ENCODE measurements at places on chromosomes 3 and 15.

DNA sequence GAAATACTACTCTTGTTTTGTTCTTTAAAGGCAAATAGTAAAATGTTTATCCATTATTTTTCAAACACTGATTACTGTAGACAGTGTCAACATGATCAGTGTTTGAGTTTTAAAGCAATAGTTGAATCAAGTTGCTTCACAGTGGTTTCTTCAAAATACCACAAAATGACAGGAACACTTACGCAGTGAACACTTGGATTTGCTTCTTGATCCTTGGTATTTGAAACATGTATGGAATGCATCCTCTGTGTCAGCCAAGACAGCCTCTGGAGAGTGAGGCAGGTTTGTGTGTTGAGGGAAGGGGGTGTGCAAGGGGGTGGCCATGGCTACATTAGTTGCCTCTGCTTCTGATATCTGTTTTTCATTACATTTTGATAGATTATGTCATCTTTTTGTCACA is 413.0 kb downstream of the RBMS3 start:
- no peak for DNase-seq

- no peak for DNase-seq
Observed at GRCh38 chr15:79352206-79352605, 41.3 kb downstream of the TMED3 start.

DNA sequence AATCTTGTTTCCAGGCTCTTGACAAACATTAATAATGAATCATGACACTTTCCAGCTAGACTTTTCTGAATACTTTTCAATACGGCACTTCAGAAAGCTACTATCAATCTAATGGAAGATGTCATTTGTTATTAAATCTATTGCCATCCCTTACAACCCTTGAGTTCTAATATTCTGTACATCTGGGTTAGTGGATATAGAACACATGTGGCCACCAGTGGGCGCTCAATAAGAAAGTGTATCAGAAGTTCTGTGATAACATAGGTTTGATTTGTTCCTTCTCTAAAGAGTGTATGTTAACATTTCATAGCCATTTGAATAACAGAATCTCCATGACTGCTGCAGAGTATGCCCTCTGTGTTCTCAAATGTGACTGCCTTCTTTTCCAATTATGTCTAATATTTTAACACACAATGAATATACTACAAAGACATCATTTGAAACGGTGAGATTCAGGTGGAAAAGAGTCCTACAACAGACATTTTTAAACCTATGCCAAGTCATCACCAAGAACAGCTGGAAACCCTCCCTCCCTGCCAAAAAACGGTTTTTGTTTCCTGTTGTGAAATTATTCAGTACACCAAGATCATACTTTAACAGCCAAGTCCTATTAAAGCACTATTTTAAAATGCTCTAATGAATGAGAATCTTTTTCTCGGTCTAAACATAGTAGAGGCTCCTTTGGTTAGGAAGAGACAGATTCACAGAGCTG is 22.2 kb downstream of the ALDH1A2 start:
- peak; percentile 20 for DNase-seq

DNA sequence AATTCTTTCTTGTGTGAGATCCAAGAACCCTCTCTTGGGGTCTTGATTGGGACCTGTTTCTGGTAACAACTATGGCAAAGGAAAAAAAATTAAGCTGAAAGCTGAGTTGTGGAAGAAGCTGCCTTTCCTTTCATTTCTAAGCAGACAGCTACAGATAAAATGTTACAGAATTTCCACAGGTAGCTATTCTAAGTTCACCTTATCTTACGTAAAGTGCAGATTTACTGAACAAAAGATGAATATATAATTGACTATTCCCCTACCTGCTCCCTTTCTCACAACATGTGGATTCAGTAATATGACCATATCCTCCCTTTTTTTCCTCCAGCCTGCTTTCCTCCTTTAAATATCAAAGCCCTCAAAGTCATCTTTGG is 36.6 kb downstream of the CLEC3B start:
- no peak for DNase-seq

DNA sequence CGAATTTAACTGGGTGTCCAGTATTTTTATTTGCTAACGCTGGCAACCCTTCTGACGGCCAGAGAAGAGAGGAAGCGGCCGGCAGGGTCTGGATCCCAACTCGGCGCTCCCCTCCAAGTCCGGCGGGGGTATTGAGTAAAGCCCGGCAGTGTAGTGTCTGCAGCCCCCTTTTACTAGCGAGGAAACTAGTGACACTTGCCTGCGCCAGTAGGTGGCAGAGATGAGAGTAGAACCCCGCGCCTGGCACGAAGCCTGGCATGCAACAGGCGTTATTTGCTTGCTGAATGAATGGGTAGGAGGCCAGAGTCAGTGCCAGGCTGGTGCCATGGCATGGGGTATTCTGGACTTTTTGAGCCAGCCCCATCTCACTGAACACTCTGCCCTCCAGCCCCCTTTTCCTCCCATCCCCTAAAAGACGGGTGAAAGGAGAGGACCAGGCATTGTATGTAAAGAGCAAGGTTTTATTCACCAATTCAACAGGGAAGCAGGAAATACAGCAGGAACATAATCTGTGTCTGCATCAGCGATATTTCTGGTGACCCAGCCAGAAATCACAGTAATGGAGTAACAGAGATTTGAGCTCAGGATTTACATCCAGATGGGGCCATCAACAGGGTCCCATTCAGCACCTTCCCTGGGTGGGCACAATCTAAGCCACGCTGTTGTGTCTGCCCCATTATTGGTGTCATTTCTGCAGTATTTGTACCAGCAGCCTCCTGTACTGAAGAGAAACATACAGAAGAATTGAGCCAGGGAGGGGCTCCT is 788 bp upstream of the WDR73 start:
- DNase-seq, result peak; percentile 94

GRCh38 chr15:71103102-71103676 is 12.1 kb upstream of the THSD4 start:
- DNase-seq, result no peak

DNA sequence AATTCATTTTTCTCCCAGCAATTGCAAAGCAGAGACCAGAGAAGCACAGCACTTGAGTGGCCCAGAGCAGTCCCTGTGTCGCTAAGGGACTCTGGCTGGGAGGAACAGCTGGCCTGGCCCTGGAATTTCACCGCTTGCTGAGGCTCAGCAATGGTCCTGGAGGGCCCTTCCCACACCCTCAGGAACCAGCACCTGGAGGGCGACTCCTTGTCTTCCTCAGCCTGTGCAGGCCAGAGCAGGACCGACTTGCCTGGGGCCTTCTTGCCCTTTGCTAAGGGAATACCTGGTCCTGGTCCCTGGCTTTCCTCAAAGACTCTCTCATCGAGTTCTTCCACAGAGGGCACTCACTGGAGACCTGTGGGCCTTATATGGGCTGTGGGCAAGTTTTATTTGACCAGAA is 294.6 kb downstream of the RPLP1 start:
- no peak for DNase-seq

GRCh38 chr3:165797551-165797950 is 39.7 kb downstream of the BCHE start:
- DNase-seq, result no peak

DNA sequence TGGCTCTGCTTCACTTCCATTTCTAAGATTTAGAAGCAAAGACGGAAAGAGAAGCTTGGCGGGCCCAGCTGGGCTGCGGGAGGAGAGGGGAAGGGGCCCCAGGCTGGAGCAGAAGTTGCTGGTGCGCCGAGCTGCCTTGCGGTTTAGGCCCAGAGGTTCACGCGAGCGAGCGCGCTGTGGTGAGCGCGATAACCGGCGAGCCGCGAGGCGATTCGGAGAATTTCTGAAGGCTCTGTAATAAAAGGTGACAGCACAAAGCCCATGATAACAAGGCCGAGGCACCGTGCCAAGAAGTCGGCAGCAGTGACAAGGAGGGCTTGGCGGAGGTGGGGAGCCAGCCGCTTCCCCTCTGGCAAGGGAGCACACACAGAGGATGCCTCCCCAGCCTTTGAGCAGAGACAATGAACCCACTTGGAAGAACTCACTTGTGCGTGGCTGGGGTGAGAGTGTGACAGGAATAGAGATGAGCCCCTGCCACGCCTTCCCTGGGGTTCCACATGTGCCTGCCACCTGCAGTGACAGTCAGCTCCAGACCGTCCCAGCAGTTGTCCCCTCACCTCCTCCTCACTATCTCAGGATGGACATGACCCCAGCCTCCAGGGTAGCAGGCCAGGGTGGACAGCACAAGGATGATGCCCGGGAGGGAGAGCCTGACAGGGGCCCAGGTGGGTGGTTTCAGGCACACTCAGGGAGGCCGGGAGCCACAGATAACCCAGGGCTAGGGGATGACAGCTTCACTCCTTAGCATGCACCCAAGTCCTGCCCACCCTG is 315.2 kb downstream of the UACA start:
- peak; percentile 36 for DNase-seq

GRCh38 chr3:132753946-132754345 is 31.7 kb upstream of the NPHP3 start:
- no peak for DNase-seq

GRCh38 chr3:190886945-190887344 is 24.5 kb upstream of the GMNC start:
- DNase-seq, result no peak

DNA sequence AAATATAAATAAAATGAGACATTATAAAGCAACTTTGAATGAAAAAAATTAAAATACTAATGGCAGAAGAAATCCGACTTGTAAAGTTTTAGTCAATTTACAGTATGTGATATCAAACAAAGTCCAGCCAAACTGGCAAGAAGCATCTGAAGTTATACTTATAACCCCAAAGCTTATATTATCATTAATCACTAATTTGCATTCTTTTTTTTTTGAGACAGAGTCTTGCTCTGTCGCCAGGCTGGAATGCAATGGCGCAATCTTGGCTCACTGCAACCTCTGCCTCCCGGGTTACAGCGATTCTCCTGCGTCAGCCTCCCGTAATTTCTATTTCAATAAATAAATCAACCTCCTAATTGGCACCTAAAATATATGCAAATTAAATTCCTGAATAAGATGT is 80.1 kb downstream of the AQR start:
- DNase-seq, result no peak

GRCh38 chr15:79091204-79091867 is 756 bp upstream of the RASGRF1 start:
- peak; percentile 62 for DNase-seq

DNA sequence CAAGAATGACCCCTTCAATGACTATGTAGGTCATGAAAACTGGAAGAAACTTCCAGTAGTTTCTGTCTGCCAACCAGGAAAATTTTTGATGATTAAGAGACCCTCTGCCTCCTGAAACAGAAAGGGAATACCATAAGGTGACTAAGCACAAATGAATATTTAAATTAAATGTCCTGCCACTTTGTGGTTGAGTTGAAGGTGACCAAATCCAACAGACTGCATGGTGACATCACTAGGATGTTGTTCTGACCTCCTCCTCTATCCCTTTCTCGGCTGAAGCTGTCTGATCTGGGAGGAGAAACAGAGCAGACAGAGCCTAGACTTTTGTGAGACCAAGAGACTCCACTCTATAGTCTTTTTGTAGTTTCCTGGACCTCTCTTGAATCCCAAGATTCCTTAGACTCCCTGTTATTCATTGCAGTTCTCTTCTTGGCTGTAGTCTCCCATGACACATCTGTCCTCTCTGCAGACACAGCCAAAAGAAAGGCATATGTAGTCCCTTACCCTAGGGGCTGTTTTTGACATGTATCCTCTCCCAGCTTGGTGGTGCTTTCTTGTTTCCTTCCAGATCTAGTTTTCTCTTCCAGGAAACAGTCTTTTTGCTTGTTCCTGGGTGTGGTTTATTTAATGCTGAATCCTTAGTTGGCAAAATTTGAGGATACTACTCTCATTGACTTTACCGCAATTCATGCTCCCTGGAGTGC is 55.2 kb upstream of the UBE3A start:
- no peak for DNase-seq

GRCh38 chr3:31960793-31961431 is 20.1 kb downstream of the OSBPL10 start:
- DNase-seq, result no peak

- DNase-seq, result no peak
Observed at GRCh38 chr15:44654858-44655257, 8.6 kb downstream of the SPG11 start.

GRCh38 chr15:86555939-86556338 is 476.3 kb downstream of the AGBL1 start:
- DNase-seq, result no peak

DNA sequence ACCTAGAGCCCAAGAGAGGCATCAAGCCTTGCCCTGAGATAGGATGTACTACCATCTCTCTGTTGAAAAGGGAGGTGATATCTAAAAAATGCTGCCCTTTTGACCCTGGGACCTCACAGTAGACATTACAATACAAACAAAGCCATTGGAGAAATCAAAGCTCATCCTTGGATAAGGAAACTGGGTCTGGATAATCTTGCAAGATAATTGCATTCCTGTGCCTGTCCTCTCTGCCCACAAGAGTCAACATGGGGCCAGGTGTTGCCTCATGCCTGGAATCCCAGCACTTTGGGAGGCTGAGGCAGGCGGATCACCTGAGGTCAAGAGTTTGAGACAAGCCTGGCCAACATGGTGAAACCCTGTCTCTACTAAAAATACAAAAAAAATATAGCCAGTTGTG is 57.3 kb upstream of the DLG1 start:
- DNase-seq, result no peak

DNA sequence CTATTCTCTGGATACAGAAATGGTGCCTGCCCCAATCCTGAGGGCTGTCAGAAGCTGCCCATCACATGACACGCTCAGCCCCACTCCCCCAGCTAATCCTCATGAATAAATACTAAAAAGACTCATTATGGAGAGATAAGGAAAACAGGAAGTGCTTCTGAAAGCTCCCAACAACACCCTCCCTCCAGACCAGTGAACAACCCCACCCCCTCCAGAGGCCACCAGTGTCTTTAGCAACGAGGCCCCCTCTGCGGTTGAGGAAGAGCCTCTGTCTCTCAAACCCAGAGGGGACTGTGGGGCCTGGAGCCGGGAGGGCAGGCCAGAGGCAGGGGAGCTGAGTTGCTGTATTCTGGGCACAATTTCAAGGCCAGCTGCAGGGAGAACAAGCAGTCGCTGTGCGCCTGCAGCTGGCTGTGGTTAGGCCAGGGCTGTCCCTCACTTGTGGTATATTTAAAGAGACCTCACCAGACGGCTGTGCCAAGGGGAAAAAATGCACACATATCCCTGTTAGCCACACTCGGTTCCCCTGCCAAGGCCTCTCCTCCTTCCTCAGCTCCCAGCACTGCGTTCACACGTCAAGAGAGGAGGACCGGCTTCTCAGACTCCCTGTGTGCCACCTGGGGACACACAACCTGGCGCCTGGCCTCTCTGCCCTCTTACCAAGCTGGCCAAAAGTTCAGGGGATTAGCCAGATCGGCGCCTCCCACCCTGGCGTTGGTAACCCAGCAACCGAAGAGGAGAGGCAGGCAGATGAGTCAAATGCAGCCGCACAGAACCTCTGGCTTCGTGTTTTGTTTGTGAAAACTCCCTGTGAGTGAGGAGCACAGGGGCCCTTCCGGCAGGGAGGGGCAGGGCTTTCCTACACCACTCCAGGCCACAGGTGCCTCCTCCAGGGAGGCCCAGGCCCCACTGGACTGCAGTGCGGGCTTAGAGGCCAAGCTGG is 101.2 kb upstream of the ETV5 start:
- DNase-seq, result peak; percentile 98

GRCh38 chr15:65396283-65396964 is 18.6 kb upstream of the IGDCC3 start:
- DNase-seq, result no peak

DNA sequence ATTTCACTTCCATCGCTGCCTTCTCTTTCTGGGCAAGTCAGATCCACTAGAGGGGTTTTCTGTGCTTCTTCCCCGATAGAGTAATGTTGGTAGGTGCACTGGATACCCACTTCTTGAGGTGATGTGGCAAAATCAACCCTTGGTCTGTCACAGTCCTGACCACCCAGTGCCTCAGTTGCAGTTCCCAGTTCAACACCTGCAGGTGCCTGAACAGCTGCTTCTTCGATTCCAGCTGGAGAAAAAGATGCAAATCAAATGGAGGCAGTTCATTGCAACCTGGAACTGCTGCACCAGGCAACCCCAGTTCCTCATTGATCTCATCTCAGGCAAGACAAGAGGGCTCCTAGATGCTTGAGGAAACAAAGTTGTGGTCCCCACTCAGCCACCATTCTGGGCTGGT is 186.6 kb downstream of the UBE2E2 start:
- no peak for DNase-seq
